ENCODE measurements at places on chromosomes 5 and 9. TPM values are rescaled to one million over a fixed set of nuclear protein-coding genes. Genes with fewer than 3 reads are reported as not detected.

DNA sequence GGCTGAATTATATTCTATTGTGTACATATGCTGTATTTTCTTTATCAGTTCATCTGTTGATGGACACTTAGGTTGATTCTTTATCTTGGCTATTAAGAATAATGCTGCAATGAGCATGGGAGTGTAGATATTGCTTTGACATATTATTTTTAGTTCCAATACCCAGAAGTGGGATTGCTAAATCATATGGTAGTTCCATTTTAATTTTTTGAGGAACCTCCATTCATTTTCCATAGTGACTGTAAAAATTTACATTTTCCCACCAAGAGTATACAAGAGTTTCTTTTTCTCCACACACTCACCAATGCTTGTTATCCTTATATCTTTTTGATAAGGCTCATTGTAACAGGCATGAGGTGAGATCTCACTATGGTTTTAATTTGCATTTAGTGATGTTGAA is 19.4 kb downstream of the JAK2 start:
- H3K27ac ChIP-seq: no peak overlapping the region
- H3K4me1 ChIP-seq: no peaks in the 10 kb centered on the region
- DNase-seq: no peak

GRCh38 chr9:136525207-136525606 is 20.6 kb downstream of the NOTCH1 start:
- no peak overlapping the region for H3K27ac ChIP-seq
- peaks cover 8% of the 10 kb centered on the region for H3K36me3 ChIP-seq
- H3K4me1 ChIP-seq: peaks cover 22% of the 10 kb centered on the region
- DNase-seq: no peak
- H3K27me3 ChIP-seq: no peaks in the 10 kb centered on the region

- H3K4me3 ChIP-seq: no peak overlapping the region
- no peak for DNase-seq
- no peaks in the 10 kb centered on the region for H3K27me3 ChIP-seq
These were observed 272.0 kb downstream of the MAN2A1 start for GRCh38 chr5:109961751-109962150.

GRCh38 chr9:68750255-68750654 is 45.2 kb downstream of the PIP5K1B start:
- no peaks in the 10 kb centered on the region for H3K36me3 ChIP-seq
- DNase-seq: no peak
- no peak overlapping the region for H3K4me3 ChIP-seq
- no peak overlapping the region for H3K27ac ChIP-seq

- DNase-seq: no peak
- no peaks in the 10 kb centered on the region for H3K36me3 ChIP-seq
- H3K27ac ChIP-seq: no peak overlapping the region
- H3K27me3 ChIP-seq: no peaks in the 10 kb centered on the region
- H3K4me1 ChIP-seq: no peaks in the 10 kb centered on the region
- no peak overlapping the region for H3K4me3 ChIP-seq
These were observed 370.7 kb downstream of the ZSWIM6 start for GRCh38 chr5:61702784-61703183.

DNA sequence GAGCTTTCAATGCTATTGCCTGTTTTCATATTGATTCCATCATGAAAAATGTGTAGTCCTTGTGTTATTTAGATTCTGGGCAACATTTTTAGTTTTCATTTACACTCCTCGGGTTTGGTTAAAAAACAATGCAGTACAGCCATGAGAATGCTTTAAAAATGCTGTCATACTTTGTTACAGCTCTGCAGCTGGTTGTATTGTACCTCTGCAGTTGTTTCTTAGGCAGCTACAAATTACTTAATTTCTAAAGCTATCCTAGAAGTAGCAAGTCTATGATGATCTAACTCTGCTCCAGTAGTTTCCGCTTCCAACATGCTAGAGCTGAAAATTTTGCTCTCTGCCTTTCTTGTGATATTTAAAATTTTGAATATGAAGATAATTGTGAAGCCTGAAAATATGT is 20.2 kb downstream of the SNX18 start:
- no peak for DNase-seq
- peaks cover 2% of the 10 kb centered on the region for H3K36me3 ChIP-seq
- no peak overlapping the region for H3K4me3 ChIP-seq
- H3K27me3 ChIP-seq: no peaks in the 10 kb centered on the region
- H3K27ac ChIP-seq: peak overlapping the region; percentile 56
- peaks cover 12% of the 10 kb centered on the region for H3K4me1 ChIP-seq

- H3K4me3 ChIP-seq: no peak overlapping the region
- DNase-seq: no peak
- no peaks in the 10 kb centered on the region for H3K4me1 ChIP-seq
- H3K27ac ChIP-seq: no peak overlapping the region
- no peaks in the 10 kb centered on the region for H3K27me3 ChIP-seq
These were observed 44.9 kb upstream of the LIFR start for GRCh38 chr5:38601133-38601862.

RNF224 gene
- total RNA-seq: not detected

Measured in B cell (primary cell).